ENCODE measurements at places on chromosomes 12 and 14.
A peak's percentile ranks its signal among the peaks of the same experiment; 100 is the strongest.

- peak; percentile 56 for DNase-seq
Observed at GRCh38 chr14:103401223-103402214, 16.3 kb downstream of the MARK3 start.

- DNase-seq = no peak
Observed at GRCh38 chr12:122336015-122336946, 70.0 kb upstream of the VPS33A start.

DNA sequence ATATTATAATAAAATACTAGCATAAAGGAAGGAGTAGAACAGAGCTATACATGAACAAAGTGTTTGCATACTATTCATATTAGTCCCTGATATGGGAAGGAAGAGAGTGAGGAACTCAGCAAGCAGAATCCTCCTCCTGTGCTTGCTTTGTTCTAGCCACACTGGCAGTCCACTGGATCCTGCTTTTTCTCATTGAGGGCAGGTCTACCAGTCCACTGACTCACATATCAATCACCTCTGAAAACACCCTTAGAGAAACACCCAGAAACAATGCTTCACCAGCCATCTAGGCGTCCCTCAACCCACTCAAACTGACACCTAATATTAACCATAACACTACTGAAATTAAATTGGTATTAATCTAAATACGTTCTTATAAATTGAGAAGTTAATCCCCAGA is 1861.7 kb upstream of the SEL1L start:
- no peak for DNase-seq

DNA sequence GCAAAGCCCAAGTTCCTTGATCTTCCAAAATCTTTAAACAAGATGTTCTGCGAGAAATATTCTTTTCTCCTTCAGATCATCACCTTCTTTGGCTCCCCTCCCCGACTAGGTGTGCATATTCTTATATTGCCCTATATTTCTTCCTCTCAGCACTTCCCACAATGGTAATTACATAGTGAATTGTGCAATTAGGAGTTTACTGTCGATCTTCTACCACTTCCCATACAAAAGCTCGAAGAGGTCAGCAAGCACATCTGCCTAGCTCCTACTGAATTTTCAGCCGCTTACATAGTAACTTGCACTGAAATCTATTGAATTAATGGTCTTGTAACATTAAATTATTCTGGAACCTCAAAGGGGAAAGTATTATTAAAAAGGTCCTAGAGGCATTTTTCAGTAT is 16.7 kb downstream of the OSBPL8 start:
- no peak for DNase-seq

- no peak for DNase-seq
Observed at GRCh38 chr12:115118177-115118724, 434.3 kb upstream of the TBX3 start.

DNA sequence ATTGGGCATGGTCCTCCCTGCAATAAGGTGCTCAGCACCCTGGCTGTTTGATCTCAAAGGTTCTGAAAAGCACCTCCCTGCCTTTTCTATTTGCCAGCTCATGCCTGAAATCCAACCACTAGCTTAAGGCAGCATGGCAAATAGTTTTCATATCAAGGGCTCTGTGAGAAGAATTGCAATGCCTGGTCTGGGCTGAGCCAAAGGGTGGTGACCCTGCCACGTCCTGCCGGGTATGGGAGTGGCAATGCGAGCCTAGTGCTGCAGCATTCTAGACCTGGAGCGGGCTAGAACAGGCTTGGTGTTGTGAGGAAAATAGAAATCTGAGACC is 2.3 kb upstream of the SCNN1A start:
- peak; percentile 19 for DNase-seq

DNA sequence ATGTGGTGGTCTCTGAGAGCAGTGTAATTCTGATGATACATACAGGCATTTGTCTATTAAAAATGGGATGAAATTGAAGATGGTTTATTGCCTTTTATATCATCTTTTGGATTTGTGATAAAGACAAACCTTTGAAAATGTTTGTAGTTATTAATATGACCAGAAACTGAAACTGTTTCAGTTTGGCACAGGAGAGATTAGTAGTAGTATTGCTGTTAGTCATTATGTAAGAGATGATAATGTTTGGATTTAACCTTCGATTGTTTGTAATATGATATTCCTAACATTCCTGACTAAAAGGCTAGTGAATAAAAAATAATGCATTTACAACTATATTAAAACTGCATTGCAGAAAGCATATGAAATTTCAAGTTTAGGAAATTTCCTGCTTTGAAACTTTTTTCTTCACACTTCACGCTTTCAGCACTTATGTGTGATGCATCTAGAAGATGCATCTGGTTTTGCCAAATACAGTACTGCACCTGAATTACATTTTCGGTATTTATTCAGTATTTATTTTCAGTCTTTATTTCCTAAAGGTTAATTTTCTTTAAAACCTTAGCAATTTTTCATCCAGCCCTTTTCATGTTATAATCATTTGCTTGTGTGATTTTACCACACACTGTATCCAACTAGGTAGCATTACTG is 25.5 kb downstream of the ADIPOR2 start:
- no peak for DNase-seq

DNA sequence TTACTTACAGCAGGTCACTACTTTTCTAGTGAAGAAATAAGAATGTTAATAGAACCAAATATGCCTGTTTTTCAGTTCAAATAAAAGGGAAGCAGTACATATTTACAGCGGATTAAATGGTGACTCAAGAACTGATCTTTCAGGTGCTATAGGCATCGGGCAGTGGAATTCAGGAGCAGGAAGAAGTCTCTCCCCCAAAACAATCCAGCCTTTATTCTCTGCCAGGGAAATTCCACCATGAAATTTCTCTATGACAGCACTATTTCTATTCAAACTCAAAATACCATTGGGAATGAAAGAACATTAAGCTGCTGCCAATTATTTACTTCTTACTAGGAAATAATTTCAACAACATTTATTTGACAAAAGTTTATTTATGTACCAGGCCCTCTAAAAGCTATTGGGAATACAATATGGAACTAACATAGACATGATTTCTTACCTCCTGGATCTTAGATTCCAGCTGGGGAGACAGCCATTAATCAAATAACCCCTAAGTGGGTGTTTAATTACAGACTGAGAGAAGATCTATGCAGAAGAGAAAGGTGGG is 60.3 kb upstream of the KRR1 start:
- DNase-seq = no peak

GRCh38 chr14:74239848-74240793 is 872 bp downstream of the VSX2 start:
- no peak for DNase-seq

DNA sequence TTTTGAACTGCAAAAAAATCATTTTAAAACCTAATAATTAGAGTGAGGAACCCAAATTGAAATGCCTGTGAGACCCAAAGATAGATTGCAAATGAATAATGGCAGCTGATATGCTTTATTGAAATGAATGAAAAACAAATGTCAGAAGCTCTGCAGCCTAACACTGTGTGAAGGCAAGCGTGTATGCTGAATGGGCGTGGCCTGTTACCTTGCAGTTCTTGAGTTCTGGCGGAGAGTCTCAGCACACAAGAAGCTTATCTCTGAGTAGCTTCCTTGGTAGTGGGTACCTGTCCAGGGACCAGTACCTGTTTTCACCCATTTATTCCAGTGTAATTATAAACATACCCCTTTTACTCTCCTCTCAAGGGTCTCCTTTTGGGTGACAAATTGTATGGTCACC is 341.2 kb downstream of the NPAS3 start:
- DNase-seq = no peak

- DNase-seq = no peak
Observed at GRCh38 chr14:93895023-93895604, 32.0 kb upstream of the FAM181A start.

GRCh38 chr12:28631831-28632230 is 441.6 kb downstream of the CCDC91 start:
- DNase-seq = no peak

- DNase-seq = no peak
Observed at GRCh38 chr14:31988244-31988643, 88.9 kb upstream of the ARHGAP5 start.

GRCh38 chr12:49131894-49132461 is 783 bp upstream of the TUBA1B start:
- DNase-seq = no peak

DNA sequence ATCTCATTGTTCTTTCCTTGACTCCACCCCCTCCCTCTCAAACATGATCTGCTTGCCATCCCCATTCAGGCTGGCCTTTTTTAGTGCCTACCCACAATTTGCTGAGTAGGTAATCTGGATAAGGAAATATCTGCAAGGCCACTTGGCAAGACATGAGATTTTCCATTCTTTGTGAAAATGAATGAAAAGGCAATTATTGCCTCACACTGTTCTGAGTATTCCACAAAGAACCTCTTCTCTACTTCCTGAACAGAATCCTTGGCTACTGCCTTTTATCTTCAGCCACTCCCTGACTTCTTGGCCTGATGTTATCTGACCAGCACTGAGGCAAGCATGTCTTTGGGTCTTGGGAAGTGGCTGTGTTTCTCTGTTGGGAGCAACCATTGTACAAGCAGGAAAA is 263.2 kb upstream of the ATP2B1 start:
- DNase-seq = no peak

DNA sequence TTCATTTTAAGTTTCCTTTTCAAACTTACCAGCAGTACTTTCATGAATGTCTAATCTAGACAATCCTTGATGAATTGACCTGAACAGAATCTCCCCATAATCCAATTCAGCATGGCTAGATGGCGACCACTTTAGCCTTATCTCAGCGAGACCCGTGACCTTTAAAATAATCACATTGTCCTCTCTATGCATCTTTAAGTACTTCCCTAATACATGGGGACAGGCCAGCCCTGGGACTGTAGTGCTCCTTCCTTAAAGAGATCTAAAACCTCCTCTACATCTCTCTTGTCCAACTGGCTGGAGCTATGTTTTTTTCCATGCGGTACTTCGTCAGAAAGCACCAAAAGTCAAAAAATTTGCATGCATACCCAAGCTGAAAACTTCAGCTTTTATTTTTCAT is 746.0 kb downstream of the VRK1 start:
- no peak for DNase-seq

DNA sequence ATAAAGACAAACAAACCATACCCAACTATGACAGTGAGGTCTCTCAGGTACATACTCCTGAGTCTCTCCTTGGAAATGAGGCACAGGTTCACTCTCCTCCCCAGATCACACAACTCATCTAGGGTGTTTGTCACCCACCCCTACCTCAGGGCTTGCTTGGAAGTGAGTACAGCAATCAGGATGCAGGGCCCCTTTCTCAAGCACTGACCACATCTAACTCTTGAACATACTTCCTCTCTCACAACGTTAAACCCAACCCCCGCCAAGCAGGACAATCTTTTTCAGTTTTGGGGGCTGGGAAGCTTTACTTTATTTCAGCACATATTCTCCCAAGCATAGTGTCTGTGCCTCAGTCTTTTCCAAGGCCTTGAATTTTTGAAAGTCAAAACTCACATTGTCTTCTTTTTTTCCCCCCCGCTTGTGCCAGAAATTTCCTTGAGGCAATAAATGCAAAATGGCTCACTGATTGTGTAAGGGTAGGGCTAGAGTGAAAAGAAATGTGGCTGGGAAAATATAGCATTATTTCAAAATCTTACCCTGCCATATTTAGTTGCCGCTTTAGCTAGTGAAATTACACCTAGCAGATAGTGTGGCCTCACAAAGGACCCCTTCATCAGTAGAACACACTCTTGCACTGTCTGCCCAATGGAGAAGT is 2.4 kb upstream of the GPR65 start:
- DNase-seq = no peak

- peak; percentile 35 for DNase-seq
Observed at GRCh38 chr14:23009939-23010726, at the start of gene C14orf93. TSS of gene C14orf93 (minus strand) at chr14:23010143. CDS start at chr14:22999023, 11,120 bp downstream.

- DNase-seq = no peak
Observed at GRCh38 chr14:67192366-67192765, 3.1 kb downstream of the GARIN2 start.

- DNase-seq = no peak
Observed at GRCh38 chr14:103849151-103849886, 1.9 kb upstream of the PPP1R13B start.

- no peak for DNase-seq
Observed at GRCh38 chr14:94019329-94019728, 6.8 kb upstream of the OTUB2 start.

GRCh38 chr12:79560225-79560889 is 130.4 kb downstream of the PAWR start:
- DNase-seq = no peak

GRCh38 chr14:40386433-40386832 is 954.2 kb upstream of the FBXO33 start:
- peak; percentile 2 for DNase-seq

- no peak for DNase-seq
Observed at GRCh38 chr14:89910691-89911009, 43.9 kb downstream of the EFCAB11 start.

- DNase-seq = peak; percentile 74
Observed at GRCh38 chr12:59937148-59937547, 341.3 kb downstream of the SLC16A7 start.

- no peak for DNase-seq
Observed at GRCh38 chr14:89276424-89276975, 140.5 kb downstream of the FOXN3 start.

DNA sequence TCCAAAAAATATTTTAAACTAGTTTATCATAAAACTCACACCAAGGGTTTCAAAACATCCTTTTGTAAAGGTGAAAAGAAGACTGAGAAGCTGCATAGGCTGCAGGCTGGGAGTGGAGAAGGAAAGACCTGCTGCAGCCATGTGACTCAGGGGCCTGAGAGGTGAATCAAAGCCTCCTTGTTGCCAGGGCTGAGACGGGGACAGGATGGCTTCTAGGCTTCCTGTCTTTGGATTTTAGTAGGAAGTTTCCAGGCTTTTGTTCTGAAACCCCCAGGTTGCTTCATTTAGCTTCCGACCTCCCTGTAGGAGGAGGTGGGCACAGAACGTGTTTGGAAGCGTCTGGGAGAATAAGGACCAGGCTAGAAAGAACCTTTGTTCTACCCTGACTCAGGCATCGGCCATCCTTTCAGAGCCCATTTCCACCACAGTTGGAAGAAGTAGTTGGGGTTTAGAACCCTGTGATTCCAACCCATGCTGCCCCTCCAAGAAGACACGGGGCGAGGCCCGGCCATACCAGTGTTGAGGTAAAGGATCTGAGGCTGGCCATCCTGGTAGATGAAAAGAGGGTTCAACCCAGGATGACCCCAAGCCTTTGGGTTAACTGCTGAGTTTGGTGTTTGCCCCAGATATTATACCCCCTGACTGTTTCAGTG is 122.4 kb downstream of the SLC25A47 start:
- no peak for DNase-seq

Measured in kidney glomerular epithelial cell (primary cell).